Activated CD4-positive, CD25-positive, alpha-beta regulatory T cell treated with anti-CD3 and anti-CD28 coated beads, Interleukin-2, amount 50 U/mL, for 24 hours (primary cell): ENCODE measurements at places on chromosomes 2 and 18.
A peak's percentile ranks its signal among the peaks of the same experiment; 100 is the strongest.

GRCh38 chr2:41785251-41786022 is 262.4 kb upstream of the PKDCC start:
- ATAC-seq: no peak

- no peak for ATAC-seq
Observed at GRCh38 chr2:14420851-14421250, 211.7 kb upstream of the LRATD1 start.

DNA sequence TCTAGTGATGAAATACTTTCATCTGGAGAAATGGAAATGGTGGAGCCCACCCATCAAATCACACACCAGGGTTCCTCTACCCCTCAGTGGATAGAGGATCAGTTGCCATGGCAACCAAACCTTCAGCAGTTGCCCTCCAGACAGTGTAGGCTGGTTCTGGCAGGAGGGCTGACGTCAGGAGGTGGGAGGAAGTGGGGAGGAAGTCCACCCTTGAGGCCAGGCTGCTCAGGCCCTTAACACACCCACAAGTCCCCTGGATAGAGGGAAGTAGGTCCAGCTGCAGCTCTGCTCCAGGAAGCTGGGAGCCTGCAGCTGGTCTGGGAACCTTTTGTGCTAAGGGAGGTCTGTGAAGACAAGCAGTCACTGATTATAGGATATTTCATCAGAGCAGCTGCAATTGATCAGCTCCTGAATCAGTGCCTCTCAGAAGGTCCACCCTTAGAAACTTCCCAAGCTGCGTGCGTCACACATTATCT is 186.6 kb downstream of the MTX2 start:
- ATAC-seq: no peak

DNA sequence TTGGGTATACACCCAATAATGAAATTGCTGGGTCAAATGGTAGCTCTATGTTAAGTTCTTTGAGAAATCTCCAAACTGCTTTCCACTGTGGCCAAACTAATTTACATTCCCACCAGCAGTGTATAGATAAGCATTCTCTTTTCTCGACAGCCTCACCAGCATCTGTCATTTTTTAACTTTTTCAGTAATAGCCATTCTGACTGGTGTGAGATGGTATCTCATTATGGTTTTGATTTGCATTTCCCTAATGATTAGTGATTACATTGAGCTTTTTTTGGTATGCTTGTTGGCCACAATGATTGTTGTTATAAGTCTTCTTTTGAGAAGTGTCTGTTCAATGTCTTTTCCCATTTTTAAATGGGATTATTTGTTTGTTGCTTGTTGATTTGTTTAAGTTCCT is 50.4 kb upstream of the EPAS1 start:
- peak; percentile 38 for ATAC-seq
